ENCODE measurements at places on chromosomes 6 and 20. TPM values are rescaled to one million over a fixed set of nuclear protein-coding genes. Genes with fewer than 3 reads are reported as not detected.

NUDT3 gene
- 35.1 TPM for total RNA-seq

ADGRB3 gene
- total RNA-seq: under 0.01 TPM

DNA sequence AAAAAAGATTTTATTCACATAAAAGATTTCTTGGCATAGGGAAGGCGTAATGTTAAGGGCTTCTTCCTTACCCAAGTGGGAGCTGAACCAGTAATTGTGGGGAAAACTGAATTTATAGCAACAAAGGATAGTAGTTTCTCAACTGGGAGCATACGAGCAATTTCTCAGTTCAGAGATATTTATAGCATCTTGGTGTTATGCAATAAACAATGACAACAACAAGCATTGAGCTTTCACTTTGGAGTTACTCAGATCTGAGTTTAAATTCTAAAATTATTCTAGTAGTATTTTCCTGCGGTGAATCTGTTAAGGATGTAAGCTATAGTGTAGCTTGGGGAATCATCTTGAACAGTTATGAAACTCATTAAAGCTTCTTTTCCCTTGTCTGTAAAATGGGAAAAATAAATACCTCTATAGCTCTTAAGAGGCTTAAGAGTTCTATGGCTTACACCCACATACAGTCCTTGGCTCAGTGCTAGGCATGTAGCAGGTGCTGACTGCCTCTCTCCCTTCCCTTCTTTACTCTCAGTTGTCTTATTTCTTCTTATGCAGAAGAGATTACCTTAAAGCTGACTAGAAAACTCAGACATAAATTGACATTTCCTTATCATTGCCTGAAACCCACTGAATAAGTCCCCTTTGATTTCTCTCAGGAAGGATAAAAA lies 58.8 kb downstream of the SAMD5 start:
- no peak for DNase-seq

DNA sequence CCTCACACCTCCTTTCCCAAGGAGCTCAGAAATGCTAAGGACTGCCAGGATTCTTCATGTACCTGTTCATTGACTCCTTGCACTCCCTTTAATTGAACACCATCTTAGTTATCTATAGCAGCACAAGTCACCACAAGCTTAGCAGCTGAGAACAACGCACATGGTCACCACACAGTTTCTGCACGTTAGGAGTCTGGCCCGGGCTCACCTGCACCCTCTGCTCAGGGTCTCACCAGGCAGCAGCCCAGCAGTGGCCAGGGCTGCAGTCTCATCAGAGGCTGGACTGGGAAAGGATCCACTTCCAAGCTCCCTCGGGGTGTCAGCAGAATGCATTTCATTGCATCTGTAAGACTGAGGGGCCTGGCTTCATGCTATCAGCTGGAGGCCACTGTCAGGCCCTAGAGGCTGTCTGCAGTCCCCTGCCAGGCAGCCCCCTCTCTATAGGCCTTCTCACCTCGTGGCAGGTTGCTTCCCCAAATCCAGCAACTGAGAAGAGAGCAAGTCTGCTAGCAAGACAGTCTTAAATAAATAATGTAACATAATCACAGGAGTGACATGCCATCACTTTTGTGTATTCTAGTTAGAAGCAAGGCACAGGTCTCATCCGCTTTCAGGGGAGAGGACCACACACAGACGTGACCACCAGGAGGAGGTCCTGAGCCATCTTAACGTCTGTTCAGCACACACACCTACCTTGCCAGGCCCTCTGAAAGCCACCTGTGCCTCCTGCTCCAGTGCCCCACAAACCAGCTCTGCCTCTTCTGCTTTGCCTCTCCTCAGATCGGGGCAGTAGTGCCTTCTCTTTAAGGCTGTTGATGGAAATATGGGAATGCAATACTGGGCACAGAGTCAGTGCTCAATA lies 165.2 kb upstream of the CST7 start:
- DNase-seq: no peak

- peak; percentile 70 for DNase-seq
Measured at GRCh38 chr6:140051521-140052512, 677.4 kb upstream of the CITED2 start.

DNA sequence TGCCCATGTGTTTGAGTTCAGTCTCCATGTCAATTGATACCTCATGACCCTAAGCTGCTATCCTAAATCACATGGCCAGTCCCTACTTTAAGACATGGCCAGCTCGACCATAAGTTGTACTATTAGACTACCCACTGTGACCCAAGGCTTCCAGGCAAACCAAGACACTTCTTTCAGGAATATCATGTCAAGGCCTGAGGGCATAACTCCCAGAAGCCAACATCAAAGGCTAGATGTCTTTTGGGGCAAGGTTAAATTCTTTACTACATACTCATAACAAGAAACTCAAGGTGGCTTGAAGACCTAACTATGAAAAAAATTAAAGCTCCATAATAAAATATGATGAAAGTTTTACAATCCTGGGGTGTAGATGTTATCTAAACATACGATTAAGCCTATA lies 228.3 kb upstream of the PRND start:
- no peak for DNase-seq

- DNase-seq: no peak
Measured at GRCh38 chr6:161109366-161109765, 117.8 kb downstream of the MAP3K4 start.

GRCh38 chr6:11368760-11369159 lies 136.3 kb upstream of the NEDD9 start:
- peak; percentile 68 for DNase-seq

TGM2 gene
- total RNA-seq: 33.4 TPM

DNA sequence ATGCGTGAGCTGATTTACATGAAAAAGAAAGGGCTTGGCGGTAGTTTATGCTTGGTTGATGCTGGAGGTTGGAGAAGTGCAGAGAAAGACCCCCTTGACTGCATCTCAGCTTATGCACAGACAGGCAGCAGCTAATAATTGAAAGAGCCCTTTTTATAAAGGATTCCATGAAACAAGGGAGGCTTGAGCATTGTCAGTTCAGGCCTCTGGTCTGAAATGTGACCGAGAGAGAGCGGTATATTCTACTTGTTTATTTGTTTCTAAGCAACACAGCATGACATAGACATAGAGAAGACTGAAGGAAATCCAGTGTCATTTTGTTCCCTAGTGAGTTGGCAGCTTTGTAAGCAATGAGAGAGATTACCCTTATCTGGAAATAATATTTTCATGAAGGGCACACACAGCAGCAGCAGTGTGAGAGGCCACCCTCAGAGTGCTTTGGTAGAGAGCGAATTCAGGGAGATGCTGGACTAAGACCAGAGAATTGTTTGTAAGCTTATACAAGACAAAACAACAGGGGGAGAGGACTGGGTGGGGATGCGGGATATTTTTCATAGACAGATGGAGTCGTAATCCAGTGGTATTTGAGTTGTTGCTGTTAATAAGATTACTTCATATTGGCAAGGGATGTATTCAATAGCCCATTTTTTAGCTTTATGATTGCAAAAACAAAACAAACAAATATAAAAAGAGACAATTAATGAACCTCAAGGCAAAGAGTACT lies 34.6 kb upstream of the LAMA2 start:
- no peak for DNase-seq

DNA sequence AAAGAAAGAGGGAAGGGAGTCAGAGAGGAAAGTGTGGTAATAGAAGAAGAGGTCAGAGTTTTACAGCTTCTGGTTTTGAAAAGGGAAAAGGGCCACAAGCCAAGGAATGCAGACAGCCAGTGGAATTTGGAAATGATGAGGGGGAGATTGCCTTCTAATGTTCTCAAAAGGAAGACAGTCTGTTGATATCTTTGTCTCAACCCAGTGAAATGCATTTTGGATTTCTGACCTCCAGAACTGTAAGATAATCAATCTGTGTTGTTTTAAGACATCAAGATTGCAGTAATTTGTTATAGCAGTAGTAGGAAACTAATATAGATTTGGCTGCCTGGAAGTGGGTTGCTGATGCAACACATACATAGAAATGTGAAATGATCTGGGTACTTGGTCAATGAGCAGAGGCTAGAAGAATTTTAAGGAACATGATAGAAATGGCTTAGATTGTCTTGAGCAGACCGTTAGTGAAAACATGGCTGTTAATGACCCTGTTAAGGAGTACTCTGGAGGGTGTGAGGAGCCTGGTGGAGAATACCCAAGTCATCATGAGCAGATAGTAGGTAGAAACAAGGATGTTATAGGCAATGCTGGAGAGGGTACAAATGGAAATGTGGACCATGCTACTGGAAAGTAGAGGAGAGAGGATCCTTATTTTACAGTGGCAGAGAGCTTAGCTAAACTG lies 255.8 kb upstream of the RAB32 start:
- DNase-seq: no peak

WFDC10B gene
- not detected for total RNA-seq

DNA sequence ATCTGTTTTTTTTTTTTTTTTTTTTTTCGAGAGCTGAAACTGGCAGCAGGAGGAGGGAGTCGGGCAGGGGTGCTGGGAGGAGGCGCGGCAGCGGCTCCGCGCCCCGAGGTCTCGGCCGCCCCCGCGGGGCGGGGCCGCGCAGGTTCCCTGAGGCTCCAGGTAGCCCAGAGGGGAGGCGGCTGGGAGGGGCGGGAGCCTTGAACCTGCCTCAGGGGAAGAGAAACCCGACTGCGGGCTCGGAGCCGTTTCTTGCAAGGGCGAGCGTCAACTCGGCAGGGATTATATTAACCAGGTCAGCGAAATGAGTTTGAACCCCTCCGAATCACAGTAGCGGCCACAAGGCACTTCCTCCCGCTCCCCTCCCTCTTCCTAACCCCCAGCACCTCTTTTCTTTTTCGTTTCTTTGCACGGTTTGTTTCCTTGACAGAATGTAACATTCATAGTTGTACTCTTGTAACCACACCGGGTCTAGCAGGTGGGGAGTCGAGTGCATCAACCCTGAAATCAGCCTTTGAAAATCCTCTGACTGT lies 2.0 kb downstream of the MYB start:
- DNase-seq: peak; percentile 21

DNA sequence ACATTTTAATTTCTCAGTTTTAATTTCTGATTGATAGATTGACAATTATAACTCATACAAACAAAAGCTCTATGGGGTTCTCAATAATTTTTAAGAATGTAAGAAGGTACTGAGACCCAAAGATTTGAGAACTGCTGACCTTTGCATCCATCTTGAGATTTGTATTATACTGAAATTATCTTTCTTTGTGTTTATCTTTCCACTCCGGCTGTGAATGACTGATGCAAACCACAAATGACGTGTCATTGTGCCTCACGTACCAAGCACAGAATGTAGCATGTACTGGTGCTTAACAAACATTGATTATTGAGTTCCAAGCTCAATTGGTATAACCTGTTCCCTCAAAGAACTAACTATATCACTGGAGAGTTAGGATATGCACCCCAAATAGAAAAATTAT lies 152.1 kb upstream of the SMLR1 start:
- no peak for DNase-seq

ZNF165 gene
- total RNA-seq: 0.71 TPM

DNA sequence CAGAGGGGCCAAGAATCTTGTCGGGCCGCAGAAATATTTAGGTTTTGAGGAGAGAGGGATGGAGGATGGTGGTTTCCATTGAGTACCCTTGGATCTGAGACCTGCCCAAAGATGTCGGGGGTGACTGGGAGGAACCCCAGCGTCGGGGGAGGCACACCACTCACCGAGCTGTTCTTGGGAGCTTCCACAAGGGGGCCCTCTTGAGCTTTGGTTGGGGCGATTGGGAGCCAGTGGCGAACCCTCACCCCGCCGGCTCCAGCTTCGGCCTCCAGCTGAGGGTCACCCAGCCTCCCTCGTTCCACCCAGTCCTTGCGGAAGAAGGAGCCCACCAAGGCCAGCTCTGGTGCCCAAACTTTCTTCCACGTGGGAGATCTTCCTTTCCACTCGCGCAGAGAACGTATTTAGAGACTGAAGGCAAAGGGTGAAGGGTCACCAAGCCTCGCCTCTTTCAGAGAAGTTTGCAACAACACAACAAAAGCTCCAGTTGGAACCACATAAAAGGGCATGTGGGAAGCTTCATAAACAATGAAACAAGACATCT lies 33.6 kb downstream of the APCDD1L start:
- DNase-seq: peak; percentile 74

ECT2L gene
- not detected for total RNA-seq

GRCh38 chr6:149503276-149503675 lies 18.5 kb upstream of the ZC3H12D start:
- DNase-seq: no peak

DNA sequence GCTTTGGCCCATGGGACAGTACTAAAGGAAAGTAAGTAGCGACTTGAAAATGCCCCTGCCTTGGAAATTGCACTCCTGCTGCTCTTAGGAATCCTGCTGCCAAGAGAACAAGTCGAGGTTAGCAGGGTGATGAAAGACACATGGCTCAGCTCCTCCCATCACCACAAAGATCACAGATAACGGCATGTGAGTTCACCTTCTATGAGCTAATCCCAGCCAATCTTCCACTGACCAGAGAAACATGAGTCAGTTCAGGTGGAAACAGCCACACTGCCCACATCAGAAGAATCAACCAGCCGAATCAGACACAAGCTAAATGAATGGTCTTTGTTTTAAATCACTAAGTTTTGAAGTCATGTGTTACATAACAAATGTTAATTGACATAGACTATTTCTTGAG lies 106.3 kb downstream of the PRKN start:
- peak; percentile 43 for DNase-seq

APOM gene
- 0.18 TPM for total RNA-seq

- peak; percentile 49 for DNase-seq
Measured at GRCh38 chr6:13710552-13711323, 897 bp downstream of the RANBP9 start.

DNA sequence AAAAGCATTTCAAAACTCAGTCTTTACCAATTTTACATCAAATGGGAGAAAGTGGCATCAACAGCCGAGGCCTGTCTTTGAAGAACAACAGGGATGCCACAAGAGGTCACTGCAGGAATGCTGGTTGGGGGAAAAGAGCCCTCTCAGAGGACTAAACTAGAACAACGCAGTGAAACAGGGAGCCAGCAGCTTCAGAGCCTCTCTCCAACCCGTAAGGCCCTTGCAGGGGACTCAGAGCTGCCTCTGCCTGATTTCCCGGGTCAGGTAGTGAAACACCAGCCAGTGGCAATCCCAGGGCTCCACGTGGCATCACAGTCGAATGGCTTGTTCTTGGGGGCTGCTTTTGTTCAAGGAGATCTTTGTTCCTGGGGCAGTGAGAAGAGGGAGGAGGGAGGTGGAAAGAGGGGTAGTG lies 55.0 kb upstream of the KCNK16 start:
- peak; percentile 71 for DNase-seq

LY6G6D gene
- not detected for total RNA-seq

Data from Daoy (cell line).